Activated T-helper 1 cell treated with Interleukin-2 at 50 U/mL for 16 hours (primary cell): ENCODE measurements at places on chromosomes 11 and 22.

GRCh38 chr11:25613865-25614264, 718.1 kb upstream of the ANO3 start:
- DNase-seq: no peak

GRCh38 chr11:93166862-93167261, 30.9 kb downstream of the SLC36A4 start:
- DNase-seq: no peak

DNA sequence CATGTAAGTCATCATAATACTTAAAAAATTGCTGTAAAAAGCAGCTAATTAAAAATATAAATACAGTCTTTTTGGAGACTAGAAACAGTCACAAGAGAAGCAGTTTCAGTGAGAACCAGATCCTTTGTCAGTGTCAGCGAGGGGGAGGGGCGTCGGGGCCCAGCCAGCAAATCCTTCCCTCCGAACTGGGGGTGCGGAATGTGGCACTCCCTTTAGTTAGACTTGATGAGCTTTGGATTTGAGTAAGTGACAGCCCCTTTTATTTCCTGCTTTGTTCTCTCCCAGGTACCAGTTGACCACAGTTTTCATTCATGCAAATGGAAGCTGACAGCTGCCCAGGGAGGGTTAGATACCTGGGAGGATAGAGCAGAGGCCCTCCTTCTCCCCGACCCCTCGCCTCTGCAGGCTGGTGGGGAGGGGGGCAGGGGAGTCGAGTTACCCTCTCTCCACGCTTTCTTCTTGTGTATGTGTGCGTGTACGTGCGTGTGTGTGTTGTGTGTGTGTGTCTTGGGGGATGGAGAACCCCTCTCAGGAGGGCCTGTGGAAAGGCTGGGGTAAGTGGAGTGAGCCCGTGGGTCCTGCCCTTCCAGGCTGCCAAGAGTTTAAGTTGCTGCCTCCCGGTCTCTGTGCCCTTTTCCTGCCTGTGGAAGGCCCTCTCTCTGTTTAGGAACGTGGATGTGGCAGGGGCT, 38.3 kb downstream of the PTPRJ start:
- DNase-seq: no peak

DNA sequence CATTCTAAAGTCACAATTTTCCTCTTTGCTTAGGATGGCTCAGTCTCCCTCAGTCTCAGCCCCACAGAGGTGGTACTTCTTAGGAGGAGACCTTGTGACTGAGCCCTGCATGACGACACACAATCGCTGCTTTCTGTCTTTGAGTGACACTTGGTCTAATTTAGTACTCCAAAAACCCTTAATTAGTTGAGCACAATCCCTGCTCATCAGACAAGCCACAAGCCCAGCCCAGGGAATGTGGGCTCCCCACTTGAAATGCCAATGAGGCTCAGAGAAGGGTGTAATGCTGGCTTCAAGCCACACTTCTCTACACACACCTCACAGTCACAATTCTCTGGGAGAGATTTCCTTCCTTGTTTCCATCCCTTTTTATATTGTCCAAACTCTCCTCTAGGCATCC, 101.8 kb downstream of the FEZ1 start:
- DNase-seq: no peak

DNA sequence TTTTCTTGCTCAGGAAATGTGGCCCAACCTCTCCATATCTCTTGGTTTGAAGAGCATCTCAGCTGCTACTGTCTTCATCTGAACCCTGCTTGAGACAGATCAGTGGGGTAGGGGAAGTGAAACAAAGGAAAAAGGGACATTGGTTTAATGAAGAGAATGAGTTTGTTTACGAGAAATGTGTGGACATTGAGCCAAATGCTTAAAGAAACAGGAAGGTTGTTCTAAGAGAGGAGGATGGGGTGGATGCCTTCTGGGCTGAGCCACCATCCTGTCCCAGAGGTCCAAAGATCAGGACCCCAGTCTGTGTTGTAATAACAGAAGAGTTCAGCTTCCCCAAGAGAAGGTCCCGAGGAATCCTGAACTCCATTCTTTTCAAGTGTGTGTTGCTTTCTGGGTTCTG, 369.7 kb downstream of the INSC start:
- no peak for DNase-seq

- no peak for DNase-seq
Measured at GRCh38 chr11:111718436-111718835, 47.8 kb downstream of the PPP2R1B start.

DNA sequence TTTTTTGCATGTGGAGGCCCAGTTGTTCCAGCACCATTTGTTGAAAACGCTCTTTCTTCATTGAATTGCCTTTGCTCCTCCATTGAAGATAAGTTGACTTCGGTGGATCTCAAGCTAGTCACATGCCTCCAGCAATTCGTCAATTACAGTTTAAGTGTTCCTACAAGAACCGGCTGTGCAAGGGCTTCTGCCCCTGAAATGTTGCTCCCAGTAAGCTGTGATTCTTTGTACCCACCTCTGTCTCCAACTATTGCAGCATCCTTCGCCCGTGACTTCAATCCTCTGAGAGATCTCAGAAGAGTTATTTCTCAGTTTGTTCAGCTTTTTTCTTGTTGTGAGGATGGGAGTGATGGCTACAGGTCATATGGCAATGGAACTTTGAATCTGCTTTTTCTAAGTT, 194.2 kb upstream of the B3GAT1 start:
- DNase-seq: no peak

GRCh38 chr11:88689548-88690240, 352.2 kb upstream of the CTSC start:
- no peak for DNase-seq

DNA sequence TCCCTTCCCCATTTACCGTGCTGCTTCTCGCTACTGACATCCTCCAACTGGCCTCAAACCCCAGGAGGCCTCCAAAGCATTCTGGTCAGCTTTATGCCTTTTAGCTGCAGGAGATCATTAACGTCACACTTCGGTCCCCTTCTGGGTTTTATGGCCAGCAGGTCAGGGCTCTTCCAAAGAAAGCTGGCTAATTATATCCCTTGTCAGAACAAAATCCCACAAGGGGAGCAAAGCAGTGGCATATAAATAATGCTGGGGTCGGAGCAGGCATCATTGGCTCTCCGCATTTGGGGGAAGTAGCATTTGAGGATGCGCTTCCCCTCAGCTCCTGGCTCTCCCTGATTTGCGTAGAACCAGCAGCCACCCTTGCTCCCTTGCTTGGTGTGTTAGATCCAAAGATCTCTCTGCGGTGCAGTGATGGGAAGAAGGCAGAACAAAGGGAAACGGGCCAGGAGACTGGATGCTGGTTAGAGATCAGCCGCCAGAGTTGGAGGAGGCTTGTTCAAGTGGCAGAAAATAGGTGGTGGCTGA, 117.4 kb downstream of the DBX1 start:
- no peak for DNase-seq

DNA sequence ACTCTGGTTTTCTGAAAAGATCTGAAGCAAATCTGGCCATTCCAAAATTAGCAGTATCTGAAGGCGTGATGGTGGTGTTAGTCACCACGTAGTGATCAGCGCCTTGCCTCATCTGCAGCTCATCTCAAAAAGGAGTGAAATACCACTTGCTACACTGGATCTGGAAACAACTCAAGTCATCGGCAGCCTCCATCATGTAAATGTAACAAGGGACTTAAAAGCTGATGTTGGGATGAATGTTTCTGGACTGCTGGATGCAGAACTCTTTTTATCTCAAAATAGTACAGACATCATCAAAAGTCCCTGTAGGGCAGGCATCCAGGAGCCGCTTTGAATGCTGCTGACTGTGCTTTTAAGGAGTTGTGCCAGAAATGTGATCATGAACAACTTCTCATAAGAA, 14.1 kb upstream of the APLP2 start:
- no peak for DNase-seq

GRCh38 chr11:93049740-93050139, 80.3 kb downstream of the MTNR1B start:
- no peak for DNase-seq

DNA sequence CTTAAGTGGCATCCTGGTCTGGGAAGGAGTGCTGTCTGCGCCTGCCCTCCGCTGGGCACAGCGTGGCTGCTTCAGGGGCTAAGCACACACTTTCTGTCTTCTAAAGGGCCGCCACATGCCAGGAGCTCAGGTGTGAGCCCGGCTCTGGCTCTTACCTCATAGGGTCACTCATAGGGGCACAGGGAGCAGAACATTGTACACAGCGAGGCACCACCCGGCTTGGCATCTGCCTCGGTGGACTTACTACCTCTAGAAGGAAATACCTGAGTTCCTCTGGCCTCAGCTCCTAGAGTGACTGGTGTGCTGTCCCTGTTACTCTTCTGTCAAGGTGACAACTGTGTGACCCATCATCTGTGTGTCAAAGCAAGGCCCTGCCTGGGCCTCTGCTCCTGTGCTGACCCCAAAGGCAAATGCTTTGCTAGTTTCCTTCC, 13.4 kb downstream of the NEAT1 start:
- no peak for DNase-seq

GRCh38 chr11:130179396-130180306, 20.1 kb downstream of the ST14 start:
- DNase-seq: no peak

DNA sequence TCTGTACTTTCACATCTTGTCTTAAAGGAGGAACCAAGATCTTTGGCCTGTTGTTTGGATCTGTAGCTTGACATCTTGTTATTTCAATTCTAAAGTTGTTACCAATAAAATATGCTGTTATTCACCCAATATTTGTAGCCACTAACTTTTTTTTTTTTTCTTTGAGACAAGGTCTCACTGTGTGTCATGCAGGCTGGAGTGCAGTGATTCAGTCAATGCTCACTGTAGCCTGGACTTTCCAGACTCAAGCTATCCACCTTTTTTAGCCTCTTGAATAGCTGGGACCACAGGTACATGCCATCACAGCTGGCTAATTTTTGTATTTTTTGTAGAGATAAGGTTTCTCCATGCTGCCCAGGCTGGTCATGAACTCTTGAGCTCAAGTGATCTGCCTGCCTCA, 769.4 kb downstream of the DLG2 start:
- DNase-seq: no peak

- no peak for DNase-seq
Measured at GRCh38 chr22:39815932-39816331, 77.6 kb downstream of the ENTHD1 start.

DNA sequence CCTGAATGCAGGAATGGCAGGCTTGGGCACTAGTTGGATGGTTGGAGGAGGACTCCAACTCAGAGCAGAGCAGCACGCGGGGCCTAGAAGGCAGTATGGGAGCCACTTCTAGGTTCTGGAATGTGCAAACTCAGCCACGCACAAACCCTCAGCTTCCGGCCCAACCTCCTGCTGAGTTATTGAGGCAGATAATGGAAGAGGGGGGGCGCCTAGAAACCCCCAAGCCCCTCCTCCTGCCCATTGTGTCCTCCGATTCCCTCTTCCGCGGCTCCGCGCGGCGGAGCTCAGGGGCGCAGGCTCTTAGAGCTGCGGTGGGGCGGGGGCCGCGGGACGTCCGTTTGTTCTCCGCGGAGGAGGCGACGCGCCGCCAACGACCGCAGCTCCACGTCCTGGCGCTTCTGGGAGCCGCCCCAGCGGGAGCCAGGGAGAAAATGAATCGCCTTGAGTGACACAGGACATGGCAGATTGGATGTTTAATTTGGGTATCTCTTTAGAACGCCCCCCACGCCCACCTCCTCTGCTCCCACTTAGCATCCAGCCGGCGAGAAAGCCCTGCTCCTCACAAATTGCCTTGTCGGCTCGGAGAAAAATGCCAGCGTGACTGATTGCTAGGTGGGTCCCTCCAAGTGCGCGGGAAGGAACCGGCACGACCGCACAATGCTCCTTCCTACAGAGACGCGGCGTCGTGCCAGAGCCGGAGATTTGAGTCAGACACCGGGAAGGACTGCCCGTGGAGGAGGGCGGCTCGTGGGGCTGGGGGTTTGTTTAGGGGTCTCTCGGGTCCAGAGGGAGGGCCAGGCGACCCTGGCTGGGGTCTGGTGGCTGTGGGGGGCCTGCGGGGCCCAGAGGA, 144.6 kb downstream of the NECTIN1 start:
- no peak for DNase-seq

DNA sequence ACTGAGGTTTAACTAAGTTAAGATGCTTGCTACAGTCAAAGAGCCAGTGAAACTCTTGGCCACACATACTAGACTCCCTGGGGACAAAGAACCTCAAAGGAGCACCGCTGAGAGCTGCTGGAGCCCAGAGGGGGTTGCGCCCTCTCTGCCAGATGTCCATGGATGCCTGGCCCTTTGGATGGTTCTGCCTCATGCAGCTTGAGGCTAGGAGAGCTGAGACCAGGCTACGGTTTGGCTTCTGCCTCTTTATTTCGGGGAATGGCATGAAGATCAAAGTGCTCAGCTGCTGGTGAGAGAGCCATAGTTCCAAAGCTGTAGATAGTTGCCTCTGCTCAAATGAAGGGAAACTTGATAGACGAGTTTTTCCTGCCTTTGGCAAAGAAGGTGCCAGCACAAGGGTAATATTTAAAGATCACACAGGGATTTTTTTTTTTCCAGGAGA, 43.0 kb downstream of the RASSF10 start:
- DNase-seq: no peak

- DNase-seq: no peak
Measured at GRCh38 chr11:10499874-10500601, 40.9 kb downstream of the RNF141 start.

- no peak for DNase-seq
Measured at GRCh38 chr11:134283461-134284230, 7.5 kb downstream of the GLB1L3 start.

GRCh38 chr11:63871962-63872799, 33.3 kb downstream of the MARK2 start:
- no peak for DNase-seq

- DNase-seq: no peak
Measured at GRCh38 chr22:43616645-43617044, 195.5 kb downstream of the EFCAB6 start.

DNA sequence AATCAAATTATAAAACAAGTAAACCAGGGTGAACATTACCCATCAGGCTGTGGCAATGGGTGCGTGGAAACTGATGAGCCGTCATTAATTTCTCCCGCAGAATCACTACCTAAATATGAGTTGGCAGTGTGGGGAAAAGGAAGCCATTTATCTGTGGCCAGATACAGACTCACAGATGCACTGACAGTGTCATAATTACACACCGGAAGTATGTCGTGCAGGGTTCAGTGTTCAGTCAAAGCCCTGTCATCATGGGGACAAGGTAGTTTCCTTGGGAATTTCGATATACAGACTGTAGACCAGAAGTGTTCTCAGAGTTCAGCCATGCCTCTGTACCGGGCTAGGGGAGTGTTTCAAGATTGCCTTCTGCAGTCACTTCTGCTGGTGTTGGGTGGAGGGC, 119.2 kb upstream of the SEZ6L start:
- no peak for DNase-seq

- DNase-seq: no peak
Measured at GRCh38 chr22:26464312-26464711, 19.3 kb downstream of the HPS4 start.

DNA sequence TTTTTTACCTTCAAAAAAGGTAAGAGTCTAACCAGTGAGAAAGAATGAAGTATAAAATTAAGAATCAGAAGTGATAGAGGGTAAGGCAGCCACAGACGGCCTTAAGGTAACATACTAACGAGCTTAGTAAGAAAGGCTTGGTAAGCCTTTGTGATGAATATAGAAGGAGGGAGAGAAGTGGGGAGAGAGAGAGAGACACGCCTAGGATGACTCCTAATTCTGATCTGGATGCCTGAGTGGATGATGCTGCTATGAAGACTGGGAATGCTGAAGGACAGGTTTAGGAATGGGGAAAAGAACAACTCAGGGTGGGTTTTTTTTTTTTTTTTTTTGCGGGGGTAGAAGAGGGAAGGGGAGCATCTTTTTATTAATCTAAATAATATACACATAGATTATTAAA, 4.8 kb downstream of the FBXO3 start:
- no peak for DNase-seq
